ENCODE measurements at places on chromosomes 2 and 18.

GRCh38 chr2:12602661-12603060 is 114.1 kb upstream of the TRIB2 start:
- no peak for DNase-seq

DNA sequence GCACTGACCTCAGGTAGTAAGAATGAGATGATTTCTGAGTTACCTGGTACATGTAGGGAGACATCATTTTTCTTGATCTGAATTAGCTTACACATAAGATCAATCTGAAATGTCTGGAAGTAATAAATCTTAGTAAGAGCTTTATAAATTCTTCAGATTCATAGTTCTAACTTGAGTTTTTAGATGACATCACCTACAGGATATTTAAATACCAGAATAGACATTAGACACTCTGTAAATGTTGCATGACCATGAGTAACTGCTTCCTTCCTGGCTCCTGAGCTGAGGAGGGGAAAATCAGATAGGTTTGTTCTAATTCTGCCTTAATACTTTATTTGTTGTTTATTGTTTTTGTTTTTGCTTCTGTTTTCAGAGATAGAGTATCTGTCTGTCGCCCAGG is 181.8 kb downstream of the PHLPP1 start:
- no peak for DNase-seq

DNA sequence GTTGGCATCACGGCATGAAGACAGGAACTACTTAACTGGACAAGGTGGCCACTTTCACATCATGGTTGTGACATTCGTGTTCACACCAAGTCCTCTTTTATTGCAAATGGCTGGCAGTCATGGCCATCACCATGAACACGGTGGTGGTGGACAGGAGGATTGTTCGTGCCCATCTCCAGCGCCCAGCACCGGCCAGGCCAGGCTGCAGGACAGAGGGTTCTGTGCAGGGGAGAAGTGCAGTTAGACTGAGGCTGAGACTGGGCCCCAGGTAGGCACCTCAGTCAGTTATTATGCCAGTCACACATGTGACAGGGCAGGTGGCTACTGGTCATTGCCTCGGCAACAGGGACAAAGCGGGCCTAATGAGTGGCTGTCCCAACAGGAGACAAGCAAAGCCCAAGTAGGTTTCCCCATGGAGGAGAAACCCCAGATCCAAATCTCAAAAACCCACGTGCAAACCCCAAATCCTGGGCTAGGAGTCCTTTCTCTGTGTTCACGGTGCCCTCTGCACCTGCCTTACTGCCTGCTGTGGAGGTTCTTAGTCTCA is 468.1 kb upstream of the MYT1L start:
- DNase-seq = no peak

- DNase-seq = no peak
Measured at GRCh38 chr2:218003981-218004419, 1.2 kb upstream of the TNS1 start.

DNA sequence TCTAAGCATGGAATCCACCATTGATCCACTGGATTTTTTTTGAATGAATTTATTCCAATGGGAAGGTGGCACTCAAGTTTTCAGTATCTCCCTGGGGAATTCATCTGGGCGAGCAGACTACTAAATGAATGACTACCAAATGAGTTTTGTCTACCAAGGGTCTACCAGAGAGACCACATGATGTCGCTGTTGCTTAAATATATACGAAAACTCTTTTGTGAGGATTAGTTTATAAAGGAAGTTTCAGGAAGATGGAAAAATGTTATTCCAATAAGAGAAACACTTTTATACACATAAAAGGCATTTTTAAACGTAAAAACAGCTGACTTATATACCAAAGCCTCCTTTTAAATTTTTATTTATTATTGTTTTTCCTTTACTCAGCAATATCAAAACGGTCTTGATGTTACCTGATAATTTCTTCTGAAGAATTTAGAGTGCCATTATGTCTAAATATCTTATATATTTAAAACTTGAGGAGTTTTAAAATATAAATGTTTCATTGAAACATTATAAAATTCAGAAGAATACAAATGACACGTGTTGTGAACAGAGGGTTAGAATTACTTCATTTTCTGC is 139.7 kb downstream of the HRH4 start:
- no peak for DNase-seq

- DNase-seq = no peak
Measured at GRCh38 chr2:238635647-238636051, 208.9 kb downstream of the ASB1 start.

DNA sequence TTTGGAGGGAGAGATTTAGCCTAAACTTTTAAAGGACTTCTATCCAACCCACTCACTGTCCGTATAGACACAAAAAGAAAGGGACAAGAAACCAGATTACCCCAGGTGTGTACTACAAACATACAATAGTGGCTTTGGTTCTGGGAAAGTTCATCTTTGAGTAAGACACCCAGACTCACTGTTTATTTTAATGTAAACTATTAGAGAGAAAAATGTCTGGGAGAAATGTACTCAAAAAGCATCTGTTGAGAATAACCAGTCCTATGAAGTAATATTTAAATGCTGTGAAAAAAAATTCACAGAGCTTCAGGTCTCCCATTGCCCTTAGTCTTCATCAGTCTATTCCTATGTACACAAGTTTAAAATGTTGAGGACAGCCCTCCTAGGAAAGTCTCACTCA is 107.5 kb downstream of the SLC8A1 start:
- DNase-seq = no peak

- no peak for DNase-seq
Measured at GRCh38 chr2:109450574-109451273, 163.0 kb downstream of the SEPTIN10 start.

DNA sequence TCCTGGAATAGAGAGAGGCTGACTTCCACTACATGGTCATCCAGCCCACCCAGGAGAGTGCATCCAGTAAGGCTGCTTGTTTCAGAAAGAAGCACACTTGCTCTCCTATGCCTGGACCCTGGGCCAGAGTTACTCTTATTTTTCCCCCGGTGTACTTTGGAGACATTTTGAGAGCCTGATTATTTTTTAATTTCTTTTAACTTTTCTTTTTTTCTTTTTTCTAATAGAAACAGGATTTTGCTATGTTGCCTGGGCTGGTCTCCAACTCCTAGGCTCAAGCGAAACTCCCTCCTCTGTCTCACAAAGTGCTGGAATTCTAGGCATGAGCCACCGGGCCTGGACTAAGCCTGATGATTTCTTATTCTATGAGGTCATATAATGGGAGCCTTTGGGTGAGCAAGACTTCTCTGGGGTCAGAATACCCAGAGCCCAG is 62.2 kb downstream of the RPL37A start:
- no peak for DNase-seq

DNA sequence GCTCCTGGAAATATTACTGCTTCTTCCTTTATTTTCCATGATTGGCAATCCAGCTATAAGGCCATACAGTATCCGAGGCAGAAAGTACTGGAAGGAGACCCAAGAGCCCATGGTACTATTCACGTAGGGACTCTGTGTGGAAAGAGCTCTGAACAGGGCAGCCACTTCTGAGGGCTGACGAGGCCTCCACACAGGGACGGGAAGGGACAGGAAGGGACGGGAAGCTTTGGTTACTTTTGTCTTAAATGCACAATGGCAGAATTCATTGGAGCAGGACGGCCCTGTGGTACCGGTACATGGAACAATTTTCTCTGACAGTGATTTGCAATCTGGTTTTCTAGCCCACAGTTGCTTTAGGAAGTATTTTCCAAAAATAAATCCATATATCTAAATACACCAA is 102.4 kb downstream of the MBP start:
- no peak for DNase-seq
